ENCODE measurements at places on chromosomes 12 and 14.

DNA sequence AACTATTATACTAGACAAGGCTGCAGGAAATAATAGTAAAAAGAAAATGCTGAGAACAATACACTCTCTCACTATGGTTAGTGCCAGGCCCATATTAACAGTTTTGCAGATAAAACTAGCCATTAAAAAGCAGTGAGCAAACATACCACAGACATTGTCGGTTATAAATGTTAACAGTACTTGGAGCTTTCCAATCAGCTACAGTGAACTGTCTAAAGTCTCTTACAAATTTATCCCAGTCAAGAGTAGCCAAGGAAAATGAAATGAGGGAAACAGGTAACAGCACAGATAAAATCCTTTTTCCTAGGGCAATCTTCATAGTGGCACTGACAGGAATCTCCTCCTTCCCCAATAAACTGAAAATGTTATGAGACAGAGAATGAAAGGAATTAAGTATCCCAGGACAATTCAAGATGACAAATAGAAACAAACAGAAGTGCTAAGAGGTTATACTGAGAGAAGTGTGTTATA is 30.8 kb downstream of the PAWR start:
- DNase-seq: no peak

GRCh38 chr14:105093038-105093430 is 27.8 kb upstream of the GPR132 start:
- DNase-seq: peak; percentile 68

- DNase-seq: peak; percentile 71
Measured at GRCh38 chr12:26097046-26097878, 27.6 kb downstream of the BHLHE41 start.

GRCh38 chr14:55571125-55571889 is 8.7 kb upstream of the KTN1 start:
- DNase-seq: no peak

- peak; percentile 71 for DNase-seq
Measured at GRCh38 chr12:49388682-49389386, 21.6 kb downstream of the SPATS2 start.

GRCh38 chr14:64946310-64947045 is 3.9 kb upstream of the GPX2 start:
- no peak for DNase-seq

GRCh38 chr12:41362510-41362909 is 174.4 kb downstream of the PDZRN4 start:
- no peak for DNase-seq

- DNase-seq: no peak
Measured at GRCh38 chr12:71295953-71296352, 138.2 kb upstream of the TSPAN8 start.

- DNase-seq: no peak
Measured at GRCh38 chr14:102508410-102508773, 1.2 kb downstream of the ANKRD9 start.

GRCh38 chr12:103841690-103842584 is 903 bp upstream of the NT5DC3 start:
- peak; percentile 57 for DNase-seq

GRCh38 chr12:68250454-68250853 is 3.0 kb downstream of the IL22 start:
- DNase-seq: no peak

DNA sequence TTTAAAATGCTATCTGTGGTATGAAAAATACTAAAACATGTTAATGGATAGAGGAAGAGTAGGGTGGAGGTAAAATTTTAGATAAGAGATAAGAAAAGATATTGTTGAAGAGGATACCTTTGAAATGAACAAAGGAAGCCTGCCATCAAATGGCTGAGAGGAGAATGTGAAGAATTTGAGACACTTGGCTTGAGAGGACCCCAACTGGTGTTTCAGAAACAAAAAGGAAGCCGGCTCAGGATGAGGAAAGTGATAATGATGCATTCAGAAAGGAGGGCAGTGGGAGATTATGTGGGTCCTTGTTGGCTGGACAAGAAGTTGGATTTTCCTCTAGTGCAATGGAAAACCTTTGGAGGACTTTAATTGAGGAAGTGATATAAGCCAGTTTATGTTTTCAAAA is 264.4 kb downstream of the DUSP6 start:
- DNase-seq: no peak

GRCh38 chr14:68702578-68702977 is 90.3 kb downstream of the ZFP36L1 start:
- no peak for DNase-seq

DNA sequence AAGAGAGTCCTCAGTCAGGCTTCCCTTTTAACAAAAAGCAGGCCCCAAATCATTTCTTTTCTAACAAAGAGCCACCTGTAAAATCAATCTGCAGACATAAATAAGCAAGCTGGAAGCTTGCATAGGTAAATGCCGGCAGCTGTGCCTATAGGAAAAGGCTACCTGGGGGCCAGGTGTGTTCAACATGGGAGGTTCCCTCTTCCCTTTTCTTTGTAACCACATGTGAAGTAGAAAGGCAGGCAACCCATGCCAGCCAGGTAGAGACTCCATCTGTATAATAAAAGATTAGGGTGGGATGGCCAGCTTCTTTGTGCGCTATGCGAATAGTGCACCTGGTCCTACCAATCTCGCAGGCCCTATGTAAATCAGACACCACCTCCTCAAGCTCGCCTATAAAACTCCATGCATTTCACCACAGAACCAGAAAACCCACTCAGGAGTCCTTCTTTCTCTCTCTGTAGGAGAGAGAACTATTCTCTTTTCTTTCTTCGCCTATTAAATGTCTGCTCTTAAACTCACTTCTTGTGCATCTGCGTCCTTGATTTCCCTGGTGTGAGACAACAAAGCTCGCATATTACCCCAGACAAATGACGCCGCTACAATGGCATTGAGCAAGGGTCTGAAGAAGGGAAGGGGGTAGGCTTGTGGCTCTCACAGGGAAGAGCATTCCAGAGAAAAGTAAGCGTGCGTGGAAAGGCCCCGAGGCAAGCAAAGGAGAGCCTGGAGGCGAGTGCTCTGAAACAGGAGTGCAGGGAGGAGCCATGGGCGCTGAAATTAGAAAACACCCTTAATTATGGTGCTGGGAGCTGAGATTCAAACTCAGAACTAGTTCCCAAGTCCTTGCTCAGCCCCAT is 67.2 kb downstream of the TTC9 start:
- no peak for DNase-seq

Measured in activated CD4-positive, alpha-beta T cell treated with anti-CD3 and anti-CD28 coated beads, Interleukin-2, Interleukin-6, amounts not matched to agents 100 ng/mL and 50 ng/mL, durations not matched to agents 16 hours and 8 hours (primary cell).